ENCODE measurements at places on chromosomes 7 and 10. TPM values are rescaled to one million over a fixed set of nuclear protein-coding genes. Genes with fewer than 3 reads are reported as not detected.

The SHTN1 gene
- 2.9 TPM for total RNA-seq

The GIMAP1 gene
- total RNA-seq, result not detected

The BICC1 gene
- total RNA-seq, result 21.9 TPM

The IQUB gene
- total RNA-seq, result 0.51 TPM

The REEP3 gene
- total RNA-seq, result 49.0 TPM
